GM19239 (cell line): ENCODE measurements at places on chromosomes 1 and 21.

GRCh38 chr1:157233131-157233530 is 94.9 kb upstream of the ETV3 start:
- DNase-seq, result peak; percentile 18

GRCh38 chr1:245673881-245674414 is 519.2 kb downstream of the KIF26B start:
- DNase-seq, result no peak

- DNase-seq, result no peak
Measured at GRCh38 chr1:108505763-108506070, 54.2 kb upstream of the EEIG2 start.

GRCh38 chr1:159274631-159275030 is 27.5 kb upstream of the FCER1A start:
- no peak for DNase-seq

DNA sequence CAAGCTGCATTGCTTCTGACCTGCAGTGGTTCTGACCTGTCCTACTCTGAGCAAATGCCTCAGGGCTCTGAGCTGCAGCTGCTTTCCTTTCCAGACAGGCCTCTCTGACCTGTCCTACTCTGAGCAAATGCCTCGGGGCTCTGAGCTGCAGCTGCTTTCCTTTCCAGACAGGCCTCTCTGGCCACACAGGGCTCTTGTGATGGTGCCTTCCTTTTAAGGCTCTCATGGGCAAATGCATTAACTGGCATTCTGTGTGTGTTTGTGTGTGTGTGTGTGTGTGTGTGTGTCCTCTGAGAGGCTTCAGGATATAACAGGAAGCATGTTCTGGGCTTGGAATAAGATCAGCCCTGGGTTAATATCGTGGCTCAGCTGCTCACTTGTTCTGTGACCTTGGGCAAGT is 131.3 kb downstream of the NTPCR start:
- DNase-seq, result no peak

GRCh38 chr1:187236676-187237075 is 407.9 kb downstream of the PLA2G4A start:
- DNase-seq, result no peak

DNA sequence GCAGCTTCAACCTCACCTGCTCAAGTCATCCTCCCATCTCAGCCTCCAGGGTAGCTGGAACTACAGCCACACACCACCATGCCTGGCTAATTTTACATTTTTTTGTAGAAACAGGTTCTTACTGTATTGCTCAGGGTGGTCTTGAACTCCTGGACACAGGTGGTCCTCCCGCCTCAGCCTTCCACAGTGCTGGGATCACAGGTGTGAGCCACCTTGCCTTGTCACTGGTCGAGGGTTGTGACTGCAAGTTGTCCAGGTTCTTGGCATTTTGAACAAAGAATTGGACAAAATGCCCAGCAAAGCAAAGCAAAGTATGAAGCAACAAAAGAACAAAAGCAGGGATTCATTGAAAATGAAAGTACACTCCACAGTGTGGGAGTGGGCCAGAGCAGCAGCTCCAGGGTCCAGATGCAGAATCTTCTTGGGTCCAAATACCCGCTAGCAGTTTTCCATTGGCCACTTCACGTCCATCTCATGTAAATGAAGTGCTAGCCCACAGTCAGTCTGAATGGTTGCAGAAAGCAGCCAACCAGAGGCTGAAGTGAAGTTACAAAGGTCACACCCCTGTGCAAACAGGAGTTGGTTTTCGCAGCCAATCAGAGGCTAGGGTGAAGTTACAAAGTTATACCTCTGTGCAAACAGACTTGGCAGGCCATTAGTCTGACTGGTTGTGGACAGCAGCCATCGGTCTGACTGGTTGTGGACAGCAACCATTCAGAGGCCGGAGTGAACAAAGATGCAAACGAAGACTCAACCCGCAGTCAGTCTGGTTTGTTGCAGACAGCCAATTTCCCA is 109.5 kb upstream of the KIF26B start:
- DNase-seq, result no peak

GRCh38 chr1:30316056-30316455 is 407.3 kb downstream of the MATN1 start:
- no peak for DNase-seq

GRCh38 chr1:95415146-95415545 is 181.1 kb downstream of the RWDD3 start:
- no peak for DNase-seq

DNA sequence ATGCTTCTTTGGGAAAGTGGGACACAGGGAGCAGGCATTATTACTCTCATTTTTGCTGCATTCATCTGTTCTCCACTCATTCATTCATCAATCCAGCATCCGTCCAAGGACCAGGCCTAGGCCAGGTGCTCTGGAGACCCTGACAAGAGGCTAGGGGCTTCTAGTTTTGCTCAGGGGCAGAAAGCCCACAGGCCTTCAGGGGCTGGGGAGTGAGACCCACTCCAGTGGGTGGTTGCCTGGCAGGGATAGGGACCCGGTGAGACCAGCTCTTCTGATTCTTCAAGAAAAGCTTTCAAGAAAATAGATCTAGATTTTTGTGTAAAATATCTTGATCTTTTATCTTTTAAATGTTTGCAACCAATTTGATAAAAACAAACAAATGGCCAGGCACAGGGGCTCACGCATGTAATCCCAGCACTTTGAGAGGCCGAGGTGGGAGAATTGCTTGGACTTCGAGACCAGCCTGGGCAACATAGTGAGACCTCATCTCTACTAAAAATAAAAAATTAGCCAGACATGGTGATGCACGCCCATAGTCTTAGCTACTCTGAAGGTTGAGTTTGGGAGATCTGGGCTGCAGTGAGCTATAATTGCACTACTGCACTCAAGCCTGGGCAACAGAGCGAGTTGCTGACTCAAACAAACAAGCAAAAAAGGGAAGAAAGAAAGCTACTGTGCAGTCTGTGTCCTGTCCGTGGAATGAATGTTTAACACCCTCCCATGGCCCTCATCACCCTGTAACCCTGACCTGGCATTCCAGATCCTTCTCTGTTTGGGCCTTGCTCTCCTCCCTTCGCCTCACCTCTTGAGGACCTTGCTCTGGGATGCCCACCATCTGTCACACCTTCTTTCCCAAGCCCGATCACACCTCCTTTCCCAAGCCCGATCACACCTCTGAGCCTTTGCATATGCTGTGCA is 17.3 kb upstream of the LRP8 start:
- DNase-seq, result no peak

GRCh38 chr1:99587008-99587407 is 58.9 kb upstream of the PALMD start:
- DNase-seq, result no peak

DNA sequence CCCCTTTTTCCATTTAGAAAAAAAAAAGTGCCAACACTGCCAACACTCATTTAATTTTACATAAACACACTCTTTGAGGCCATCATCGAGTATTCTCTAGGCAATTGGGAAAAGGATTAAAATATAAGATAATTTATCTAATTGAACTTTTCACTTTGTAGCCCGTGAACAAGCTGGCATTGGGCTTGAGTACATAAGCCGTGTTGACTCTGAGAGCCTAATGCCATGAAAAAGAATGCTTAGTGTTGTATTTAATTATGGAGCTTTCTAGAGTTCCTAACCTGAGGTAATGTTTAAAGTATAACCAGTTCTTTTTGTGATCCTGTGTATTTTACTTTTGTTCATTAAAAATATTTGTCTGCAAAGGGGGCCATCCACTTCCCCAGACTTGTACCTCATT is 193.8 kb downstream of the LYPLAL1 start:
- DNase-seq, result no peak

DNA sequence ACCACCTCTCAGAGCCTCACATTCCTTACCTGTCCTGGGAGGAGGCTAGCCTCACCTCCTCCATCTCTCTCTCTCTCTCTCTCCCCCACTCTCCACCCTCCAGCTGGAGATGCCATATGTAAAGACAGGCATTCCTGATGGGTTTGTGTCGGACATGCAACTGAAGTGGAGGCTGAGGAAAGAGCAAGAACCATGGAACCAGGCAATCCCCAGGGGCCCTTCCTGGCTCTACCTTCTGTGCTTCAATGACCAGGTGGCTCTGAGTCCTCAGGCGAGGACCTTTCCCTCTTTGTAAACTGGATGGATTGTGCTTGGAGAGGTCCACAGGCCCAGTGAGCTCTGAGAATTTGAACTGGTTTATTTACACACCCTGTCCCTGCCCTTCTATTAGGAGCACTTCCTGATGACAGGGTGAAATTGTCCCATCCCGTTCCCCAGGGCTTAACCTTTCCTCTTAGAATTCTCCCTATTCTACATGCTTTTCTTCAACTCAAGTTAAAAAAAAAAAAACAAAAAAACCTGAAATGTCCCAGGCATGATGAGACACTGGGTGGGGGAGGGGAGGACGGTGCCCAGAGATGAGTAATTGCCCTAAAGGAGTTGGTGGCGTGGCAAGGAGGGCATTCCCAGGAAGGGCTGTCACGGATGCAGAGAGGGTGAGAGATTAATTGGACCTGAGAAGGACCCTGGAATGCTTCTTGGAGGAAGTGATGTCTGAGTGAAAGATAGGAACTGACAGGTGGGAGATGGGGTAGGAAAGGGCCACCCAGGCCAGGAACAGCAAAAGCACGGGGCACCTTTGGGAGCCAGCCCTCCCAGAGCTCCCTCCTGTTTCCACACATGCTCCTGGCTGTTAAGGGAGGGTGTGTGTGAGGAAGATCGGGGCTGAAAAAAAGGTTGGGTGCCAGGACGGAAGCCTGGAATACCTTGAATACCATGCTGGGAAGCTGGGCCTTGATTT is 50.2 kb upstream of the WASF2 start:
- no peak for DNase-seq

- DNase-seq, result no peak
Measured at GRCh38 chr1:104120525-104120924, 370.8 kb downstream of the AMY1C start.

DNA sequence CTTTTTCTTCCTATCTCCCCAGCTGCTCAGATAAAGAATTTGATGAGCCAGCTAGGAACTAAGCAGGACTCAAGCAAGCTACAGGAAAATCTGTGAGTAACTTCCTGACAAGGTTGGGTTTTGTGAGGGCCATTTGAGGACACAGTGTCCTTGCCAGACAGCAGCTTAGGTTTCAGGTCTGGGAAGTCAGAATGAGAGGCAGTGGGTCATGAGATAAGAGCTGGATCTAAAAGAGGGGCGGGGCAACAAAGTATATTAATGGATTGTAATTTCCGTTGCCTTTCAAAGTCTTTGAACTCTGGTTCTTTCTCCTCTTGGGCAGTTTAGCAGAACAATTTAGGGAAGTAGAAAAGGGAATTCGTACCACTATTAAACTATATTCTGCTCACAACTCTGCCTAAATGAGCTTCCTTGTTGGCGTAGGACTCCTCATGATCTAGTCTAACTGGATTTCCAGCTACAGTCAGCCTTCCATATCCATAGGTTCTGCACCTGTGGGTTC is 16.6 kb downstream of the STX12 start:
- no peak for DNase-seq

DNA sequence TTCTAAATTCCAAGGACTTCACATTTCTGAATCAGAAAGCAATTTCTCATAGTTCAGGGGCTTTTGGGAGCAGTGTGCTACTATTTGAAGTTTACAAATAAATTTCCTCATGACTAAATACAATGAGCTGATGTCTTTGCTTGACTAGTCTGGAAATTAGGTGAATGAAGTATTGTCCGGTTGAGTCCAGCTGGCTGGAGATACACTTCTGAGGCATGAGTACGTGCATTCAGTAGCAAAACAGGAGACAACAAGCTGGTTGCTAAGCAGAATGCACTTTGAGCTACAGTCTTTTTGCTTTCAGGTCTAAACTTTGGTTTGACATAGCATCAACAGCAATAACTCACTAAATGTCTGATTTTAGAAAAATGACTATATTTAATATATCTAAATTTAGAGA is 27.1 kb downstream of the ZNHIT6 start:
- DNase-seq, result no peak

DNA sequence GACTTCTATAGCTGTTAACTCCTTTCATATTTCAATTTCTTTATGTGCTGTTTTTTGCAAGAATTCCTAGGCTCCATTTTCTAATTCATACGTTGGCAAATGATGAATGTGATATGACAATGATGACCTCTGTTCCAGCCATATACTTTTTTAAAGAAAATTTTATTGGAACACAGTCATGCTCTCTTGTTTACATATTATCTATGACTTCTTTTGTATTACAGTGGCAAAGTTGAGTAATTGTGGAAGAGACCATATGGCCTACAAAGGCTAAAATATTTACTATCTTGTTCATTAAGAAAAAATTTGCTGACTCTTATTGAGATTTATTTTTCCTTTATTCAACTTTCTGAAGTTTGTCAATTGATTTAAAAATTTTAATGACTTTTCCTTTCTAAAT is 7.1 kb downstream of the IFI44L start:
- DNase-seq, result no peak

DNA sequence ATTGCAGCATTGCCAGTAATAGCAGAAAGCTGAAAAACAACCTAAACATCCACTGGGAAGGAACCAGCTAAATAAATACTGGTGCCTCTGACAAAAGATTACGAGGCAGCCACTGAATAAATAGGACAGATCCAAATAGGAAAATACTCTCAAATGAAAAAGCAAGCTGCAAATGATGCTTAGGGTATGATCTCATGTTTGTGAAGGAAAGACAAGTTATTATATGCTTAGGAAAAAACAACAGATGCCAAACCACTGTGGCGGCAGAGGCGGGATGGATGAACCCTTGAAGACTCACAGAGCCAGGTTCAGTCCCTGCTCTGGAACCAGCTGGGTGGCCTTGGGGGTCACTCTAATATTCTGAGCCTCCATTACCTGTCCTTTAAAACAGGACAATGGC is 41.6 kb downstream of the MATN1 start:
- no peak for DNase-seq

DNA sequence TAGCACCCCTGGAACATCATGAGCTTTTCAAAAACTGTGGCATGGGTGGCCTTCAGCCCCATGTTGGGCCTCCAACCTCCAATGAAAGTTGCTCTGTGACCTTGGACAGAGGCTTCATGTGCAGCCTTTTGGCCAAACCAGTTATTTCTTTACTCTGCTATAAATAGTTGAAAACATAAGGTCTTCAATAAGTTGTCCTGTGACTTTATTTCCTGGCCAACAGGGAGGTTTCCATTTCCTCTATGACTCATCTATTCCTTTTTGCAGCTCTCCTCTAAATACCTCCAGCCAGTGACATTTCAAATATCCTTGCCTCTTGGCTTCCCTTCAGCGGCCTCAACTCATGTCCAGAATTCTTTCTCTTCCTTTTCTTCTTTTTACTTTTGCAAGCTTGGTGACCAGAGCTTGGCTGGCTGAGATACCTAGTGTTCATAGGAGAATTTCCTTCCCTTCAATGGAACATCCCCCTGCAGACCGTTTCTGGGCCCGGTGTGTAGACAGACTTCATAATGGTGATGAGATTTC is 22.7 kb upstream of the TRIM67 start:
- DNase-seq, result no peak

- DNase-seq, result no peak
Measured at GRCh38 chr1:33468531-33468930, 3.9 kb upstream of the ZSCAN20 start.

GRCh38 chr1:39406533-39407450 is 84.6 kb upstream of the BMP8A start:
- no peak for DNase-seq
